ENCODE measurements at places on chromosomes 11 and 22.

- no peak for DNase-seq
Observed at GRCh38 chr11:75096456-75097172, at the start of gene OR2AT4. Gene OR2AT4 (minus strand): TSS chr11:75096876.

- peak; percentile 39 for DNase-seq
Observed at GRCh38 chr11:44755556-44756523, 29.1 kb downstream of the TSPAN18 start.

DNA sequence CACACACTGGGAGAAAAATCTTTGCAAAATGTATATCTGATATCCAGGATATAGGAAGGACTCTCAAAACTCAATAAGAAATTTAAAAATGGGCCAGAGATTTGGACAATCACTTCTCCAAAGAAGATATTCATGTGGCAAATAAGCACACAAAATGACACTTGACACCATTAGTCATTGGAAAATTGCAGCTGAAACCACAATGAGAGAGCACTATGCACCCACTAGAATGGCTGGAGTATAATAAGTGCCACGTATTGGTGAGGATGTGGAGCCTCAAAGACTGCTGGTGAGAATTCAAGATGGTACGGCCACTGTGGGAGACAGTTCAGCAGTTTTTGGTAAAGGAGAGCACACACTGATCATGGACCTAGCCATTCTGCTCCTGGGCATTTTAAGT lies 12.8 kb upstream of the OSBPL5 start:
- DNase-seq = no peak

- no peak for DNase-seq
Observed at GRCh38 chr11:111348147-111348546, 30.9 kb downstream of the POU2AF1 start.

DNA sequence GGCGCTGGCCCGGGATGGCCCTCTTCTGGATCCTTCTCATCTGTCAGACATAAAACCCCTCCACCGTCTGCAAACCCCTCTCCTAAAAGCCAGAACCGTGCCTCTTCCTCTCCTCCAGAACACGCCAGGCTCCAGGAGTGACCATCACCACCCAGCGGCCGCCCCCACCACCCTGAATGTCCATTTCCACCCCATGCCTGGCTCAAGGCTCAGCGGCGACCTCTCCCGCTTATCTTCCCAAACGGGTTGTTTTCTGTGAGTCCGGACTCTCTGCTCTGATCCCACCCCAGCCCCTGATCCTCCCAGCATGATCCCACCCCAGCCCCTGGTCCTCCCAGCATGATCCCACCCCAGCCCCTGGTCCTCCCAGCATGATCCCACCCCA lies 37.6 kb downstream of the CELSR1 start:
- DNase-seq = no peak

GRCh38 chr11:44592125-44592940 lies 26.9 kb downstream of the CD82 start:
- peak; percentile 76 for DNase-seq

DNA sequence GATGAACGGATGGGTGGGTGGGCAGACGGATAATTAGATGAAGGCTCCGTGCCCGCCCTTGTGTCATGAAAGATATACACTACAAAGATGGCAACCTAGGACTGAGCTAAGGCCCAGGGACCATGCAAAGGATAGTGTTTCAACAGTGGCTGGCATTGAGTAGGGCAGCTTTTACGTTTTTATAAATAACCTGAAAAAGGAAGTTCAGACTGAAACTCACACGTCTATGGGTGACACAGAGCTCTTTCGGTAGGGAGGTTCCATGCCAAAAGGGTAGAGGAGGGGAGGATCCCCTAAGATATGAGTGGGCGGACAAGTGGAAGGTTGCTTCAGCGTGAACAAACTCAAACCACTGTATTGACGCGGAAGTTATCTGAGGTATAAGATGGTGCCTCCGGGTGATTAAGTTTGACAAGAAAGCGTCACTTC lies 90.5 kb downstream of the UBASH3B start:
- DNase-seq = no peak

DNA sequence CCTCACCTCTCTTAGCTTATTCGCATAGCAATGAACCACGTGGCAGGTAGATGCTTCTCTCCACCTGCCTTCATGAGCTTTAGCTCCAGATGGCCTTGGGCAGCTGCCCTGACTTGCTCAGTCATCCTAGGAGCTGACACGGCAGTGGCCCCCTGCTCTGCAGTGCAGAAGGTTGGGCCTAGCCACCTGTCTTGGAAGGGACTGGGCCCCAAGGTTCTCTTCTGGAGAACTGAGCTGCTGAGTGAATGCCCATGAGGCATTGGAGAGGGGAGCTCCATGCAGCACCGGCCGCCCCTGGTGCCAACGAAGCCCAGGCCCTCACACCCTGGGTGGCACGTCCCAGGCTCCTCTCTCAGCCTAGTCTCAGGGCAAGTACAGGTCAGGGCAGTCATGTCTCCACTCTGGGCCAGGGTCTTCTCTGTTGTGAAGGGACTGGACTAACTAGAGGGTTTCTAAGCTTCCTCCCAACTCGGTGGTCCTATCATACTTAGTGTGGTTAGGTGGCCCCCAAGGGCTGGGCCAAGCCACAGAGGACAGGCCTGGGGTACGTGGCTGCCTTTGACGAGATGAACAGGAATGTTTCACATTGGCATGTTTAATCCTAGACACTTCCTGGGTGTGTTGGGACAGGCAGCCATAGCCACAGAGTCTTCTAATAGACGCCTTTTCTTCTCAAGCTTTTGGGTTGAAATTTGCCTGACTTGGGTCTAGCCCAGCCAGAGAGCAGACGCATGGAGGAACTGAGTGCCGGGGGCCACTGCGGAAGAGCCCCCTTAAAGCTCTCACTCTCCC lies 47.9 kb downstream of the ALX4 start:
- DNase-seq = no peak

- peak; percentile 87 for DNase-seq
Observed at GRCh38 chr11:125345421-125346178, 150.5 kb downstream of the FEZ1 start.

DNA sequence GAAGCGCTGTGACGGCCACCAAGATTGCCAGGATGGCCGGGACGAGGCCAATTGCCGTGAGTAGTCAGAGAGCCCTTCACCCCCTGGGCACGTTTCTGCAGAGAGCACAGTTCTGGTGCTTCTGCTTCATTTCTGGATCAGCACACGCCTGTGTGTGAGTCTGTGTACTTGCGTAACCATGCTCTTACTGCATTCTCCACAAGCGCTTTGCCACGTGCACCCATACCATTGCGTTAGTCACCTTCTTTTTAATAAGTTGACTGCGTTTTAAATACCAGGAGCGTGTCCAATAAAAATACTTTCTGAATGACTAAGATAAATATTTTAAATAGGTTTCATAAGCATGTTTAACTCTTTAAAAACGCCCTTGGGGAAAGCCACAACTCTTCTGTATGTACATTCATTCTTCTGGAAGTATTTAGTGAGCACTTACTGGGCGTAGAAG lies 143.0 kb upstream of the SORL1-AS1 start:
- peak; percentile 98 for DNase-seq

- DNase-seq = peak; percentile 16
Observed at GRCh38 chr11:18203723-18204122, 31.1 kb downstream of the MRGPRX4 start.

- DNase-seq = no peak
Observed at GRCh38 chr22:46292732-46293131, 3.9 kb upstream of the GTSE1 start.

DNA sequence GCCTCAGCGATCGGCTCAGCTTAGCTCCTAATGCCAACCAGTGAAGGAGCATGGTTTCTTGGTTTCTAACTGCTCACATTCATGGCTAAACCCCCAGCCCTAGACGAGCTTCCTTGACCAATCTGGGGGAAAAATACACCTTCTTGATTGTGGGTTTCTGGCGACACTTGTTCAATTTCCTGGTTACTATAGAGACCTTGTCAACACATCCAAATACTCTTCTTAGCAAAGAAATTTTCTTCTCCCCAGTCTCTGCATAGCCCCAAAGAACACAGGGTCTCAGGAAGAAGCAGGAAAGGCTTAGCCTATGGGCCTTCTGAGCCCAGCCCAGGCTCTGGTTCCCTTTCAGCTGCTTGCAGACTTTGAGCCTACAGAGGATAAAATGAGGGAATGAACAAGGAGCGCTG lies 88.5 kb upstream of the SYT13 start:
- DNase-seq = no peak

DNA sequence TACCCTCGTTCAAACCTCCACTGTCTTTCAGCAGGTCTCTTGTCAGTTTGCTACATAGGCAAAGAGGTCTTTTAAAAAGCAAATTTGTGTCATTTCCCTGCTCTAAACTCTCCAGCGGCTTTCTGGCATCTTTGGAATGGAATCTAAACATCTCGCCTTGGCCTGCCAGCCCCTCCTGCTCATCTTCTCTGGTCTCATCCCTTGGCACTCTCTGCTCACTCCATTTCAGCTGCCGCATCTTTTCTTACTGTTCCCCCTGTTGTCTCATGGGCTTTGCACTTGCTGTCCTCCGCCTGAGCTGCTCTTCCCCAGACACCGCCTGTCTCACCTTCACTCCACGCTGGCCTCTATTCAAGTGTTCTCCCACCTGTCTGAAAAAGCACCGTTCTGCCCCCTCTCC lies 46.6 kb downstream of the BMAL1 start:
- no peak for DNase-seq

GRCh38 chr11:2235588-2236326 lies 34.6 kb downstream of the ASCL2 start:
- DNase-seq = no peak

DNA sequence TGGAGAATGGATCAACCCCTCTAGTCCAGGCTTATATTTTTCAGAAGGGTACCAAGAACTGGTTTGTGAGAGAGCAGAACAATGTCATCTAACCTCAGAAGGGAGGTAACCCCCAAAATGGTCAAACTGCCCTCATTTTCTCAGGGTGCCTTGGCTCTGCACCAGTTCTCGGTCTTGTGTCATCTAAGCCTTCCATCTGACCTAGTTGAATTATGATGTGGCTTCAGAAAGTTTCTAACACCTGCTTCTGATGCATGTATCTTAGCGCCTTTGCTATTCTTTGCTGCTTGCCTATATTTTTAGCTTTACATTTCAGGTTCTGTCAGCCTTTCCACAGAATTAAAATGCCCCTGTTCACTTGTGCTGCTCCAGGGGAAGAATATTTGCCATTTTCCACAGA lies 91.7 kb upstream of the E2F8 start:
- no peak for DNase-seq

DNA sequence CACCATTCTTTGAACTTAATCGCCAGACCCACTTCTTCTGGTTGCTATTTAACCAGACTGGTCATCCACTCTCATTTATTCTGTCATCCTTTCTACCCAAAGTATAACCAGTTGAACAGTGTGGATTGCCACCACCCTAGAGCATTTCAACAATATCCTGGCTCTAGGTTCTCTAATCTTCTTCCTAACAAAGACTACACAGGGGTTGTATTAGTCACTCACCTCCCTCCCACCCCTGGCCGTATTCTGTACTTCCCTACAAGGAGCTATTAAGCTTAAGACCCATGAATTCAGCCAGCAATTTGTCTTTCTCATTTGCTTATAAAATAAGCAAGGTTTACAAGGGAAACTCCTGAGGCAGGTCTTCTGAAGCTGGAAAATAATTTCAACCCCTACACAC lies 46.9 kb upstream of the CEP126 start:
- DNase-seq = peak; percentile 52

- DNase-seq = no peak
Observed at GRCh38 chr11:128470081-128470480, 117.3 kb downstream of the ETS1 start.

DNA sequence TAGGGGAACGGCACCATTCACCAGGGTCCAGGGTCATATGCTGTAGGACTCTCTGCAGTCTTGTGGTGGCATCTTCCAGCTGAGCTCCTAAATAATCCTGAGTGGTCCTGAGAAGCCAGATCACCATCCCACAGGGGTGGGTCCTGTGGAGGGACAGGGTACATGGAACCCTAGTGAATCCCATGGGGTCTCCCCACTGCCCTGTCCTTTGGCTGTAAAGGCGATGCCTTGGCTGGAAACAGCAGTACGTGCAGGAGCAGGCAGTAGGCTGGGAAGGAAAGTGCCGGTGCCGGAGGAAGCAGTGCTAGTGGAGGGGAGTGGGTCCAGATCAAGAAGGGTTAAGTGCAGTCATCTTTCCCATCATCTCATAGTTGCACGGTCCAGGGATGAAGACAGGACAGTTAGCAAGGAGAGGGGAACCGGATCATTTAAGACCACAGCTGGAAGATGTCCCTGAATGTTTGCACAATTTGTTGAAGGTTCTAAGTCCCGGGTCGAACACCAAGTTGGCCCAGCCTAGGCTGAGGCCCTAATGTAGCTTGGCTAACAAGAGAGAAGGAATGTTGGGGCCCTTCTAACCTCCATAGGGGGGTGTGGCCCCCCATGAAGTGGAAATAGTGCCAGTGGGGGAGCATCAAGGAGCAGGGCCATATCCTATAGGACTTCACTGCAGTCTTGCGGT lies 18.1 kb downstream of the TSPAN32 start:
- no peak for DNase-seq

- DNase-seq = peak; percentile 55
Observed at GRCh38 chr11:27718863-27719545, 18.7 kb upstream of the BDNF start.

DNA sequence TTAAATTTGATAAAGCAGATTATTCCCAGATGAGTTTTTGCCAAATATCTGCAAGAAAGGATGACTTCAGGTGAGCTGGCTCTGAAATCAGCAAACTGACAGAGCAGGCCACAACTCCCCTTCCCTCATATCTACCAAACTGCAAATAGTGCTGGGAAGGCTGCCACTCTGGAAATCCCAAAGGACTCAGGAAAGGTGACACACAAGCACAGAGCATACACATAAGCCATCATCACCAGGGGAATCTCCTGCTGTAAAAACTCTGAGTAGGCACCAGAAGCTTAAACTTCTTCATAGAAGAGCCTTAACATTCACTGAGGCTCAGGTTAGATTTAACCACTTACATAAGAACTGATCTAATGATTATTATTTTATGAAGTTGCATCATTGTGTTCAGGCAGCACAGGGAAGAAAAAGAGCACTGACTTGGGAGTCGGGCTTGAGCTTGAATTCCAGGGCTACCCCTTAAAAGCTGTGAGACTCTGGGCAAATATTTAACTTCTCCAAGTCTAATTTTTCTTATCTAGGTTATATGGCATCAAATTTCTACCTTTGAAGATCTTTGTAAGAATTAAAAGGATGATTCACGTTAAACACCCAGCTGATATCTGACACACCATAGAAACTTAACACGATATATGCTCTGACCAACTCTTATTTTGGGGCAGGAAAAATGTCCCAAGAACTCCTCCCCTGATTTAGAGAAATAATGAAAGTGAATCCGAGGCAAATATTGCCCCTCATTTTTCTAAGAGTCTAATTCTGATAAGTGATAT lies 15.0 kb downstream of the SYTL2 start:
- no peak for DNase-seq
